ENCODE measurements at places on chromosomes 13 and 19. TPM values are rescaled to one million over a fixed set of nuclear protein-coding genes. Genes with fewer than 3 reads are reported as not detected.

- H3K4me3 ChIP-seq: peak overlapping the region; percentile 60
- H3K27me3 ChIP-seq: no peaks in the 10 kb centered on the region
- no peaks in the 10 kb centered on the region for H3K36me3 ChIP-seq
- no peak for DNase-seq
Observed at GRCh38 chr19:45074744-45075300, 1.5 kb downstream of the ZNF296 start.

Gene ZNF85
- total RNA-seq: 14.2 TPM

DNA sequence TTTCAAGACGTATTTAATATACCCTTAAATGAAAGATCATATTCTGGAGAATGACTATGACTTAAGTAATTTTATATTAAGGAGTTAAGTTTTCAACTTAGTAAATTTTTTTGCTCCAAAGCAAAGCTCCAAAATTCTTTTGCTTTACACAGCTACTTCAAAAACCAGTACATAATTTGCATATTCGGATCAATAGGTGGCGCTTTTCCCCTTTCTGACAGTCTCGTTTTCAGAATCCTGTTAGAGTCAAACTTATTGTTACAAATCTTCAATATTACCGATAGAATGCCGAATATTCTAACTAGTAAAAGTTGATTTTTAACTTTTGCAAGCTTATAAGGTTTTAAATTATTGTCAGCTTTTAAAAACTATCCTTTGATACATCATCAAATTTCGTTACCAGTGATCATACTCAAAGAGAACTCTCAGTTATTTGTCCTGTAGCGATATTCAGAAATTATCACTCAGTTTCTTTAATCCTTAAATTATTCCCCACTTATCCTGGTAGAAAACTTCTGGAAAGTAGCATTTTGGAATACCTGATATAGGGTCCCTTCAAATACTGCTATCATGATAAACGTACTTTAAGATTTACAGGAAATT, 852.7 kb upstream of the KLHL1 start:
- DNase-seq: no peak
- H3K27me3 ChIP-seq: no peaks in the 10 kb centered on the region
- H3K4me3 ChIP-seq: no peak overlapping the region

DNA sequence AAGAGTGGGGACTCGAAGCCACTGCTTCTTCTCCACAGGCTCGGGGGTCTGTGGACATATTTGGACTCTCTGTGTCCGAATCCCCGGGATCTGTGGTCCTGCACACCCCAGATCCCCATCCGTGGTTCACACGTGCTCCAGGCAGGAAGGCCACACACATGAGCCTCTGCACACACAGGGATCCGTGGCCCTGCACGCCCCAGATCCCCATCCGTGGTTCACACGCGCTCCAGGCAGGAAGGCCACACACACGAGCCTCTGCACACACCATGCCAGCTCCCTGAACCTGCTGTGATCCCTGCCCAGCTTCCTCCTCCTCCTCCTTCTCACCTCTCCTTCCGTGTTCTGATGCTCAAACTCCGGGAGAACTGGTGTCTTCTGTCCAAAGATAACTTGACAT, 3.1 kb downstream of the TEX29 start:
- H3K27ac ChIP-seq: no peak overlapping the region
- no peak overlapping the region for H3K4me3 ChIP-seq
- H3K27me3 ChIP-seq: no peaks in the 10 kb centered on the region
- no peak for DNase-seq
- no peaks in the 10 kb centered on the region for H3K4me1 ChIP-seq
- H3K36me3 ChIP-seq: no peaks in the 10 kb centered on the region

DNA sequence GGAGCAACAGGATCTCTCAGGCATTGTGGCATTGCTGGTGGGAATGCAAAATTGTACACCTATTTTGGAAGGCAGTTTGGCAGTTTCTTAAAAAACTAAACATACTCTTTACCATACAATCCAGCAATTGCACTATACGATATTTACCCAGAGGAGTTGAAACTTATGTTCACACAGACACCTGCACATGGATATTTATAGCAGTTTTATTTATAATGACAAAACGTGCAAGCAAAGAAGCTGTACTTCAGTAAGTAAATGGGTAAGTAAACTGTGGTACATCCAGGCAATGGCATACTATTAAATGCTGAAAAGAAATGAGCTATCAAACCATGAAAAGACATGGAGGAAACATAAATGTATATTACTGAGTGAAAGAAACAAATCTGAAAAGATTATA, 71.6 kb upstream of the UBAC2 start:
- H3K4me3 ChIP-seq: no peak overlapping the region
- no peaks in the 10 kb centered on the region for H3K36me3 ChIP-seq
- no peaks in the 10 kb centered on the region for H3K4me1 ChIP-seq
- H3K27ac ChIP-seq: no peak overlapping the region

Gene IRGC
- total RNA-seq: not detected

DNA sequence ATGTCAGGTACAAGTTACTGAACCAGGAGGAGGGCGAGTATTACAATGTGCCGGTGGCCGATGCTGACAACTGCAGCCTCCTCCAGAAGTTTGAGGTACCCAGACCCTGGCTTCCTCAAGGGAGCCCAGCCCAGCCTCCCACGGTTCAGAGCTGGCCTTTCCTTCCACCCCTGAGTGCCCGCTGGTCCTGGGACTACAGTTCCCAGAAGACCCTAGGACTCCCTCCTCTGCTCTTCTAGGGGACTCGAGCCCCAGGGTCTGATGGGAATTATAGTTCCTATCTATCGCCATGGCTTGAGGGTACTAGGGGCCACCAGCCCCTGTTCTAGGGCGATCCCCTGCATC, 11.0 kb downstream of the PRKCG start:
- H3K27me3 ChIP-seq: peaks cover 57% of the 10 kb centered on the region
- no peak overlapping the region for H3K4me3 ChIP-seq
- H3K36me3 ChIP-seq: no peaks in the 10 kb centered on the region
- no peak overlapping the region for H3K27ac ChIP-seq

Gene LPAR2
- total RNA-seq: 16.4 TPM

Gene TYROBP
- total RNA-seq: 239 TPM

DNA sequence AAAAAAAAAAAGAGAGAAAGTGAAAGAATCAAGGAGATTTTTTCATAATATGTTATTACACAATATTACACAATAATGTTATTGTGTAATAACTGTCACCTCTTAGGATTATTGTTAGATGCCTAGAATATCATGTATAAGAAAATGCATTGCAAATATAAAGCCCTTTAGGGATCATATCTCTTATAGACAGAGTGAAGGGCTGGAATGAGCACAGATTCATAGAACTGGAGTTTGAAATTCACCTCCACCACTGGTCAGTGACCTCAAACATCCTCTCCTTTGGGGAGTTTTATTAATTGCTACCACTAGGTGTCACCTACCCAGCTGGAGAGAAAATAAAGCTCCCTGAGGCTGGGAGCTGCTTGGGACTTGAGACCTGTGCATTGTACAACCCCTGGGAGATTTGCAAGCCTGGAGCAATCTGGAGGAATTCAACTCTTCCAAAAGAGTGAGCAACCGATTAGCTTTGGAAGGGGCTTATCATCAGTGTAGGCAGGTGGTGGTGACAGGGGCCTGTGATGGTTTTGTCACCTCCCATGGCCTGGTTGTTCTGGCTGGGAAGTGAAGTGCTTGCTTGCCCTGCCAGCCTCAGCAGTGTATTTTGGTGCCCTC, 30.3 kb upstream of the FRY start:
- no peaks in the 10 kb centered on the region for H3K27me3 ChIP-seq
- DNase-seq: no peak
- H3K36me3 ChIP-seq: no peaks in the 10 kb centered on the region
- no peaks in the 10 kb centered on the region for H3K4me1 ChIP-seq
- no peak overlapping the region for H3K4me3 ChIP-seq

DNA sequence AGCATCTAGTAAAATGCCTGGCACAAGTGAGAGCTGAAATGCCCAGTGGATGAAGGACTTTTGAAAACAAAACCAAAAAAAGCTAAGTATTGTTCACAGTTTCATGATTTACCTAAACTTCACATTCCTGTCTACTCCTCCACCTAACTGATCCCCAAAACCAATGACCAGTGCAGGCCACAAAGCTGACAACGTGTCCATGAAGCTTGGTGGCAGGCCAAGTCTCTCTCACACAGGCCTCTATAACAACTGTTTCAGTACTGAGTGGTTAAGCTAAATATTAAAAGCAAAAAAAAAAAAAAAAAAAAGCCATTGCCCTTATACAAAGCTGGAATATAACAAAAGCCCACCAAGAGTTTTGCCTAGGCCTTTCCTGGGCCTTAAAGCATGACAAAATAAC, 36.4 kb downstream of the STK24 start:
- no peaks in the 10 kb centered on the region for H3K27me3 ChIP-seq
- no peak for DNase-seq
- H3K4me3 ChIP-seq: no peak overlapping the region
- H3K27ac ChIP-seq: peak overlapping the region; percentile 43
- H3K36me3 ChIP-seq: no peaks in the 10 kb centered on the region

Gene PRX
- 9.1 TPM for total RNA-seq

- no peaks in the 10 kb centered on the region for H3K36me3 ChIP-seq
- H3K4me1 ChIP-seq: peaks cover 28% of the 10 kb centered on the region
- DNase-seq: no peak
- H3K4me3 ChIP-seq: no peak overlapping the region
- H3K27ac ChIP-seq: peak overlapping the region; percentile 77
Observed at GRCh38 chr19:14553939-14554243, 18.0 kb downstream of the NDUFB7 start.

GRCh38 chr13:25286308-25286968, 850 bp downstream of the MTMR6 start:
- H3K36me3 ChIP-seq: no peaks in the 10 kb centered on the region
- H3K4me1 ChIP-seq: no peaks in the 10 kb centered on the region
- no peak for DNase-seq
- peak overlapping the region; percentile 90 for H3K27ac ChIP-seq
- H3K4me3 ChIP-seq: peak overlapping the region; percentile 99

DNA sequence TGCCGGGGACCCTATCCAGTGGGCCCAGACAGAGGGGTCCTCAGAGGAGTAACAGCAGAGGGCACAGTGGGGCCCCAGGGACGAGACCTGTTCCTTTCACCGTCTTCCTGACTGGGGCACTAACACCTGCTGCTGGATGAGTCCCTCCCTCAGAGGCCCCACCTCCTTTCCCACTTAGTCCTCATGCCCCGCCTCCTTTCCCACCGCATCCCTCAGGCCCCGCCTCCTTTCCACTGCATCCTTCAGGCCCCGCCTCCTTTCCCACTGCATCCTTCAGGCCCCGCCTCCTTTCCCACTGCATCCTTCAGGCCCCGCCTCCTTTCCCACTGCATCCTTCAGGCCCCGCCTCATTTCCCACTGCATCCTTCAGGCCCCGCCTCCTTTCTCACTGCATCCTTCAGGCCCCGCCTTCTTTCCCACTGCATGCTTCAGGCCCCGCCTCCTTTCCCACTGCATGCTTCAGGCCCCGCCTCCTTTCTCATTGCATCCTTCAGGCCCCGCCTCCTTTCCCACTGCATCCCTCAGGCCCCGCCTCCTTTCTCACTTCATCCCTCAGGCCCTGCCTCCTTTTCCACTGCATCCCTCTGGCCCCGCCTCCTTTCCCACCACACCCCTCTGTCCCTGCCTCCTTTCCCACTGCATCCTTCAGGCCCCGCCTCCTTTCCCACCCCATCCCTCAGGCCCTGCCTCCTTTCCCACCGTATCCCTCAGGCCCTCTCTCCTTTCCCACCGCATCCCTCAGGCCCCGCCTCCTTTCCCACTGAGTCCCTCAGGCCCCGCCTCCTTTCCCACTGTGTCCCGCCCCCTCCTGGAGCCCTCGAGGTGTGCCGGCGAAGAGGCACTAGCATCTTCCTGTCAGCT, 6.7 kb downstream of the SPPL2B start:
- H3K36me3 ChIP-seq: no peaks in the 10 kb centered on the region
- H3K4me3 ChIP-seq: no peak overlapping the region
- H3K27me3 ChIP-seq: no peaks in the 10 kb centered on the region
- no peak for DNase-seq
- H3K4me1 ChIP-seq: peaks cover 3% of the 10 kb centered on the region

- no peak overlapping the region for H3K4me3 ChIP-seq
- peaks cover 12% of the 10 kb centered on the region for H3K4me1 ChIP-seq
- DNase-seq: no peak
- H3K27ac ChIP-seq: no peak overlapping the region
- no peaks in the 10 kb centered on the region for H3K36me3 ChIP-seq
Observed at GRCh38 chr13:51727634-51728274, 76.2 kb downstream of the DHRS12 start.

- H3K4me3 ChIP-seq: no peak overlapping the region
- no peak overlapping the region for H3K27ac ChIP-seq
- H3K27me3 ChIP-seq: no peaks in the 10 kb centered on the region
- DNase-seq: no peak
- H3K4me1 ChIP-seq: peaks cover 6% of the 10 kb centered on the region
Observed at GRCh38 chr19:32018014-32018413, 327.4 kb upstream of the ZNF507 start.

DNA sequence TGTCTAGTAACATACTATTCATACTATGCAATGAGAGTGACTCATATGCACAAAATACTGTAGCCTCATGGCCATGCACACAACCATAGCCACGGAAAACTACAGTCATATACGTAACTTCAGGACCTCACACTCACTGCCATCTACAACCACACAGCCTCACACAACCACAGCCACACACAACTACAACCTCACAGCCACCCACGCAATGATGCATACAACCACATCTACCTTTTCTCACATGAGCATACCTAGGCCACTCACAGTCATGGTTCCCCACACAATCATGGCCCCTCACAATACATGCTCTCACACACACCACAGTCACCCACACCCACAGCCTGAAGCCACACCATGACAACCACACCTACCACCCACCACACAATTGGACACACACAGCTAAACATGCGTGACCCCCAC, 8.7 kb upstream of the TNFSF14 start:
- H3K4me1 ChIP-seq: no peaks in the 10 kb centered on the region
- H3K4me3 ChIP-seq: no peak overlapping the region
- H3K36me3 ChIP-seq: no peaks in the 10 kb centered on the region
- DNase-seq: no peak

DNA sequence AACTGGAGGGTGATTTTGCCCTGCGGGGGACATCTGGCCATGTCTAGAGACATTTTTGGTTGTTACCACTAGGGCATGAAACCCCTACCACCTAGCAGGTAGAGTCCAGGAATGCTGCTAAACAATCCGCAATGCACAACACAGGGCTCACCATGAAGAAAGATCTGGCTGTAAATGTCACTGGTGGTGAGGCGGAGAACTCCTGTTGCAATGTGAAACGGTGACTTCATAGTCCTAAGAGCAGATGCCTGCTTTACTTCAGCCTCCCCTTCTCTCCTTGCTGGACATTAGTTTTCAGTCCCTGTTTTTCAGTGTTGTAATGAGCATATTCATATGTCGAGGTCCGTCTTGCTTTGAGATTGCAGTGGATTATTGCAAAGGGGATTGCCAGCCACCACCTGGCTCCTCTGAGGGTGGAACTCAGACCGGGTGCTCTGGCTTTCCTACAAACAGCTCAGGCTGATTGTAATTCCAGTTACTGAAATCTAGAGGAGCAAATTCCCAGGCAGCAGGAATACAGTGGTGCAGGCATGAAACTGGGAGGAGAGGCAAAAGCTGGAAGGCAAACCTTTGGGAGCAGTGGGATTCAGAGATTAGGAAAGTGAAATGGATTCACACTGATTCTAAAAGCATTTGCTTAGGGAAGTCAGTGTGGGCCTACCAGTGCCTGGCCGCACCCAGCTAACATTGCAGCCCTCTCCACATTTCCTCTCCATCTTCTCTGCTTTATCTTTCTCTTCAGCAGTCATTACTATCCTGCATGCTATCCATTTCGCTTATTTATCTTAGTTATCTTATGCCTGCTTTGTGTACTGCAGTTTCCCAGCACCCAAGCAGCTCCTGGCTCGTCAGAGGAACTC, 76.1 kb upstream of the PCDH8 start:
- no peaks in the 10 kb centered on the region for H3K27me3 ChIP-seq
- DNase-seq: no peak
- peak overlapping the region; percentile 80 for H3K27ac ChIP-seq
- H3K4me1 ChIP-seq: peaks cover 7% of the 10 kb centered on the region
- H3K36me3 ChIP-seq: no peaks in the 10 kb centered on the region
- no peak overlapping the region for H3K4me3 ChIP-seq

Gene ZNF471
- 8.2 TPM for total RNA-seq
